MG63 (cell line): ENCODE measurements at places on chromosomes 1 and 21.

GRCh38 chr1:176096015-176096414 is 111.1 kb downstream of the COP1 start:
- DNase-seq, result no peak

DNA sequence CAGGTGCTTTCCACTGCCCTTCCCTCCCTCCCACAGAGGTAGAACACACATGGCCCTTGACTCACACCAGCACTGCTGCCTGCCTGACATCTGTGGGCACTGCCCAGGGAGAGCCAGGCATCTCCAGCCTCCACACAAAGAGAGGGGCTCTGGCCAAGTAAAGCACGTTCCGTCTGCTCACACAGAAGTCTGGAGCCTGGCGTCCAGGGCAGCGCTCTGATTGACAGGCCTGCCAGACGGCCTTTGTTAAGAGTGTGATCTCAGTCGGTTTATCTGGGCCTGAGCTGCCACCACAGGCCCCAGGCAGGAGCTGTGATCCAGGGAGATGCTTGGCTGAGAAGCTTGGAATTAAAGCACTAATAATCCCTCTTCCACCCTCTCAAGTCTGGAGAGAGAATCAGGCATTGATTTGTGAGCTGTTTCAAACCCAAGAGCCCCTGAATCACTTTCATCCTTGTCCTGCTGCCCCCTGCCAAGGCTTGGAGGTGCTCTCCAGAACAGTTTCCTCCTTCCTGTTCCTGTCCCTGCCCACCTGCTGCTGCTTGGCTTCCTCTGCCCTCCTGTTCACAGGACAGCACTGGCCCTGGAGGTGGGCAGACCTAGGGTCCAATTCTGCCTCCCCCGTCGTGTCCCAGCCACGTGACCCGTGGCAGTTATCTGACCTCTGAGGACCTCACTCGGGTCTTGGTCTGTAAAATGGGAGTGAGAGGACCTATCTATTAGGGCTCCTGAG is 3.7 kb downstream of the DMRTB1 start:
- no peak for DNase-seq

DNA sequence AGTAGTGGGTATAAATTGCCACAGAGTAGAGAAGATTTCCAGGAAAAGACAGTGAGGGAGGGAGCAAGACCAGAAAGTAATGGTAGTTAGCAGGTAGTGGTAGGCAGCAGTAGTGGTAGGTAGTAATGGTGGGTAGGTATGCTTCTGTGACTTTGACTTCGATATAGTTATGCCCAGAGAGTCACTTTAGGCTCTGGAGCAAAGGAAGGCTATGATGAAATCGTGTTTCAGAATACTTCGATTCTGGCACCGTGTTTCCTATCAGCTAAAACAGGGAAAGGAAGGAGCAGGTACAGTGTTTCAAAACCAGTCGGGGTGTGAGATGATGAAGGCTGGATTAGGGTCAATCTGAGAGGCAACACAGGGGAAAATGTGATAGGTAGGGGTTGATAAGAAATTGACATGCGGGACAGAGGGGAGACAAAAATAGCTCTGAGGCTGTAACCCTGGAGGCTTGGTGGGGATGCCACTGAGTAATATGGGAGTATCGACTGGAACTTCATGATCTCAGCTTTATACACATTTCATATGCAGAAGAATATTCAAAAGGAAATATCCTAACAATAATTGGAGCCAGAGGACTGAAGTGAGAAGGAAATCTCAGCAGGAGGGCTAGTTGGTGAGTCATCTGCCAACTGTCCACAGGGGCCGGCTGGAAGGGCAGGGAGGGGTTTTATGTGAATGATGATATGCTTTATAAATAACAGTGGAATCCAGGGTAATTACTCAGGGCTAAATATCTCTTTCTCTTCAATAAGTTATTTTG is 25.2 kb upstream of the TRIM45 start:
- DNase-seq, result peak; percentile 94

DNA sequence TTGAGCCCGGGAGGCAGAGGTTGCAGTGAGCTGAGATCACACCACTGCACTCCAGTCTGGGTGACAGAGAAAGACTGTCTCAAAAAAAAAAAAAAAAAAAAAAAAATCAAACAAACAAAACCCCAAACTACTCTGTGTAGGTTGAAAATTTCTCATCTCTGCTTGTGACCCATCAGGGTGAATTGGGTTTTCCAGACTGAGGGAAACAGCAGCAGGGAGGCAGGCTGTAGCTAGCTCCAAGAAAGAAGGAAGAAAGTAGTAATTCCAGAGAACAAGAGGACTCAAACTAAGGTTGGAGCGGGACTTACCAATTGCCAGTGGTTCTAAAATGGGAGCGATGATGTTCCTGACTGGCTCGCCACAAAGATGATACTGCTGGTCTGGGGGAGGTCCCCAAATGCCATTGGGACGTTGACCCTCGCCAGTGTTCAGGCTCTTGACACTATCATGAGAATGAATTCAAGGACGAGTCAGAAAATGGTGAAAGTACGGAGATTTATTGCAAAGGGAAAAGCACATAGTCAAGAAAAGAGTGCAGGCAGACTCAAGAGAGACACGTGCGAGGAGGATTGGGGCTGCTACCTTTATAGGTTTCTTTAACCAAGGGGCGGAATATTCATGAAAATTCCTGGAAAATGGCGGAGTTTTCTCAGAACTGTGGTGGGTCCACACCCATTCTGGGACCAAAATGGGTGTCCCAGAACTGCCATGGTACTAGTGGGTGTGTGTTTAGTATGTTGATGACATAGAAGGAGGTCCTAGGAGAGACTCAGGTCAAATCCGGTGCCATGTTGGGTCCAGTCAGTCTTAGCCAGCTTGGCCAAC is 13.4 kb downstream of the AADACL4 start:
- DNase-seq, result no peak

- DNase-seq, result no peak
These were observed 862.0 kb upstream of the NEGR1 start for GRCh38 chr1:73144311-73144710.

- no peak for DNase-seq
These were observed 58.7 kb downstream of the DMRTB1 start for GRCh38 chr1:53517821-53518352.

- no peak for DNase-seq
These were observed 324.3 kb downstream of the TGFB2 start for GRCh38 chr1:218669431-218669830.

GRCh38 chr1:56135069-56135863 is 444.1 kb downstream of the PLPP3 start:
- DNase-seq, result no peak

DNA sequence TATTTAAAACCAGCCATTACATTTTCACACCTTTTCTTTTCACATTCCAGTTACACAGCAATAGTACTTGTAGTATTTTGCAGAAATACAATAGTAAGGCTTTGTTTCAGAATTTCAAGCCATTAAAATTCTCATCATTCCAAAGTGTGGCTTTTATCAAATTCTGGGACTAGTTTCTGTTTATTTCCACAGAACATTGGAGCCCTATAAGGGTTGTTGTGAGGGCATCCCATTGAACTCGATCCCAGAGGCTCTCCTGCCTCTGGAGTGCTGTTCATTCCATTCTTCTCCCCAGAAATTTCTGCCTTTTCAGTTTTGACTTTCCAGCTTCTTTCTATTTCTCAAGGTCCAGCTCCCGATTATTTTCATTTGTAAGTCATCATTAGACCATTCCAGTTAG is 645.5 kb downstream of the ADGRL2 start:
- DNase-seq, result no peak

- DNase-seq, result no peak
These were observed 4.7 kb downstream of the TINAGL1 start for GRCh38 chr1:31580891-31581603.

DNA sequence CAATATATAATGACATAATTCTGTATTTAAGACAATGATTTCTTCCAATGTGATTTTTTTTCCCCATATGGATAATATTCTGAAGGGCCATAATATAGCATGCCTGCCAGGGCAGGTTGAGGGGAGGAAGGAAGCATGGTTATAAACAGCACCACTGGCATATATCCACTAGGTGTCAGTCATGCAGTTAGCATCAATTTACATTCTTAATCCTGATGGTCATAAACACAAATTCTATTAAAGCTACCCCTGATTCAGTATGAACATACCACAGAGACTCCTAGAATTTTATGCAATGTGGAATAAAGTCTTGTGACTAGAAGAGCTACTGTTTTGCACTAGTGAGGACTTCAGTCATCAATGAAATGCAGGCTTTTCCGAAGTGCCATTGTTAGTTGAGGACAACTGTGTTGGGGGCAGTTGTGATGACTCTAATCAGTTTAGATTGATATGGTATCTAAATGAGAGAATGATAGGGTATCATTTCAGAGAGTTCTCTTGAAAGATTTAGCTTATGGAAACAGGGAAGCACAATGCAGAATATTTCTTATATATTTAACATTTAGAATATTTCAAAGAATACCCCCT is 342.7 kb upstream of the NR5A2 start:
- no peak for DNase-seq

GRCh38 chr21:34927992-34928391 is 121.1 kb downstream of the RUNX1 start:
- no peak for DNase-seq

DNA sequence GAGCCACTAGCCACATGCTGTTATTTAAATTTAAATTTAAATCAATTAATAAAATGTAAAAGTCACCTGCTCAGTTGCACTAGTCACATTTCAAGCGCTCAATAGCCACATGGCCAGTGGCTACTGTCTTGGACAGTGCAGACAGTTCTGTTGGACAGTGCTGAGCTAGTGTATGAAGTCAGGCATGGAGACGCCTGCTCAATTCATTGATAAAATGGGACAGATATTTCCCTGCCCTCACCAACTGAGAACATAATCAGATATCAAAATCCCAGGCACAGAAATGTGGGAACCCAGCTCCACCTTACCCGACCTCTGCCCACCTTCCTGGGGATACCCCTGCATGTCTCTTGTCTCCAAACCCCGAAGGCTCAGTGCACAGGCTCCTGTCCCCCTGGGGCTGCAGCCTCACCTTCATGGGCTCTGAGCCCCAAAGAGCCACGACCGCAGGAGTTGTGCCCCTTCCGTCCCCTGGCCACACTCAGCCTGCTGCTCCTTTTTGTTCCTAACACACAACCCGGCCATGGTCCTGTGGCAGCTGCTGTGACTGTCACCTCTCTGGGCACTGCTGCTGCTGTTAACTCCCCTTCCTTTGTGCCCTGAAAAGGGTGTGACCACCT is 63.5 kb downstream of the TCP10L start:
- no peak for DNase-seq

GRCh38 chr1:18646786-18647410 is 16.3 kb downstream of the PAX7 start:
- DNase-seq, result no peak

- DNase-seq, result no peak
These were observed 13.5 kb downstream of the CCDC30 start for GRCh38 chr1:42476605-42477004.
